ENCODE measurements at places on chromosomes 13 and 19.

DNA sequence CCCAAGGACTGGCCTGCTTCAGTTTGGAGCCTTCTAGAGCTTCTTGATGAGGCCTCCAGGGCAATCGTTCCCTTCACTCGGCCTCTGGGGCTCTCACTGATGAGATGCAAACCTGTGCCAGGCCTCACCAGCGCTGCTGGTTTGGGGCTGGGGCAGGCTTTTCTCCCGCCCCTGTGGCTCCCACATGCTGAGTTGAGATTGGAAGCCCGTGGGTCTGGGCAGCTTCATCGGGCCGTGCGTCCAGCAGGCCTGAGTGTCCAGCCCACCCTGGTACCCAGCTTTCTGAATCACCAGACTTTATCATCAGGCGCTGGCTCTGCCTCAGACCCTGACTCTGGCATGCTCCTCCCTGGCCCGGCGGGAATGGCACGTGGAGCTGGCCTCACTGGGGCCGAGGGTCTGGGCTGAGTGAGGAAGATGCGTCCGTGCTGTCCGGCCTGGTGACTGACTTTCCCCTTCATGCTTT, 4.3 kb downstream of the CALM3 start:
- DNase-seq, result peak; percentile 76

DNA sequence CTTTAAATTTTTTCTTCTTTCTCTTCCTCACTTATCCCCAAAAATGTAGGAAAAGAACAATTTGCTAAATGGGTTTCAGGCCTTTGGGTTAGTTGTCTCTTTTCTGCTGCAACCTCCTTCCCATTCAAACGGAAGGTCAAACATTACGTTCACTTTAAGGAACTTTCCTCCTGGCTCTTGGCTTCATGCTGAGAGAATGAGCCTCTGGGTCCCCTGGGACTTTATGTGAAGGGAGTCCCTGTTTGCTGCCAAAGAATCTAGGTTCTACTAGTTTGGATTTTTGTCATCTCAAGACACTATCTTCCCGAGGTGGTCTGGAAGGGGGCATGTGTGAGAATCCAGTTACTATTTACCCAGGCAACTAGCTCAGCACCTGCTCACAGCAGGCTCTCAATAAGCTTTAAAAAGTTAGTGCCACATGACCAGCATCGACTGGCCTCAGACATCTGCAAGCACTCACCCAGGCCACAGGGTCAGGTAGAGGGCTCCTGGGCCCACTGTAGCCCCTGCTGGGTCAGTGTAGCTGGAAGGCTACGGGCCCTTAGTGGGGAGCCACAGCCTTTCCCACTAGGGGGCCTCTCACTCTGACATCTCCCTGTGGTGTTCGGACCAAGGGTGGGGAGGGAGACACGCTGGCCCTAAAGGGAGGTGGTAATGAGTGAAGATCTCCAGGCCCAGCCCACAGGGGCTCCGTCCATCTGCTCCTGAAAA, 40.5 kb downstream of the FAM124A start:
- DNase-seq, result no peak

GRCh38 chr19:37506387-37507166, at the start of gene ZNF793:
ZNF793 (plus strand) TSS chr19:37506939; CDS start chr19:37523440, 16,501 bp downstream.
- peak; percentile 85 for DNase-seq

- DNase-seq, result no peak
Observed at GRCh38 chr13:98525456-98526181, 51.3 kb downstream of the STK24 start.

DNA sequence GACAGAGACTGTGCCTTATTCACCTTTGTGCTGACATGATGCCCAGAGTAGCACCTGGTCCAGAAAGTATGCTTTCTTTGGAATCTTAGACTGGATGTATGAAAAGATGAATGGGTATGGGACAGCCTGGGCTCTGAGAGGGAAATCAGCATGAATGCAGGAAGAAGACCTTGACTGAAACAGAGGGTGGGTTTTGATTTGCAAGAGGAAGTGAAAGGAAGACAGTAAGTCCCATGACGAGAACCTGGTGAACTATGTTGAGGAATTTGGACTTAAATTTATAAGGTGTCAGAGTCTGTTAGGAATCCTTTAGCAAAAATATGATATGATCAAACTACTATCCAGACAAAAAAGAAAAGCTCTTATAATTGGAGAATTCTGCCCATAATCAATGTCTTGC, 301.9 kb downstream of the SPRY2 start:
- no peak for DNase-seq

- DNase-seq, result no peak
Observed at GRCh38 chr13:63517371-63517770, 2101.7 kb upstream of the PCDH20 start.

DNA sequence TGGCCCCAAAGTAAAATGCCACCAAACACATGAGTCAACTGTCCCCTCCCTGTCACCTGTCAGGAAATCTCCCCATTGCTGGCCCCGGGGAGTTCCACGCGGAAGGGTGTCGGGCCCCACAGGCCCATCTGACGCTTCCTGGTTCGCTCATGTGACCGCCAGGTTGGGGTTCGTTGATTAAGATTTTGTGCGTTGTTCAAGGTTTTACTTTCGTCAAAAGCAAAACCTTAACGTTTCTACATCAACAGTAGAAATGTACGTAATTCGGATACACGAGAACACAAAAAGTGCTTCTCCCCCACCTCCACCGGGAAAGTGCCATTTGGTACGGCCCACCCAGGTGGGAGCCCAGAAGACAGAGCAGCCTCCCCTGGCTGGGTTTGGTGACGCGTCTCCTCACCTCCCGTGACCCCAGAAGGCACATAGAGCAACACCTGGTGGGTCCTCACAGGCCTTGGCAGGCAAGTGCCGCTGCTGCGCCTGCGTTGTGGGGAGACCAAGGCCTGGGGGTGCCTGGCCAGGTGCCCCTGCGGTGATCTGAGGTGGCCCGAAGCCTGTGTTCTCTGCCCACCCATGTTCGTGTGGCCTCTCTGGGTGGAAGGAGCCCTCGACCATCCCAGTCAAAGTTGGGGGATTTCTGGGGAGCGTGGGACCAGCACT, 161.6 kb downstream of the KDM4B start:
- no peak for DNase-seq

GRCh38 chr13:112186091-112186490, 119.1 kb downstream of the SOX1 start:
- peak; percentile 29 for DNase-seq

DNA sequence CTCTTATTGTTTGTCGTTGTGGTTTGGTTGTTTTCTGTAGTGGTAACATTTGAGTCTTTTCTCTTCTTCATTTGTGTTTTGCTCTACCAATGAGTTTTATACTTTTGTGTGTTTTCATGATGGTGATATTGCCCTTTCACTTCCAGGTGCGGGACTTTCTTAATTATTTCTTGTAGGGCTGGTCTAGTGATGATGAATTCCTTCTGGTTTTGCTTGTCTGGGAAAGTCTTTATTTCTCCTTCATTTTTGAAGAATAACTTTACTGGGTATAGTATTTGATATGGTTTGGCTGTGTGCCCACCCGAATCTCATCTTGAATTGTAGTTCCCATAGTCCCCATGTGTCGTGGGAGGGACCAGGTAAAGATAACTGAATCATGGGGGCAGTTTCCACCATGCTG, 6.8 kb upstream of the CLEC4M start:
- DNase-seq, result no peak

- no peak for DNase-seq
Observed at GRCh38 chr13:113491982-113492381, 1.5 kb upstream of the DCUN1D2 start.

DNA sequence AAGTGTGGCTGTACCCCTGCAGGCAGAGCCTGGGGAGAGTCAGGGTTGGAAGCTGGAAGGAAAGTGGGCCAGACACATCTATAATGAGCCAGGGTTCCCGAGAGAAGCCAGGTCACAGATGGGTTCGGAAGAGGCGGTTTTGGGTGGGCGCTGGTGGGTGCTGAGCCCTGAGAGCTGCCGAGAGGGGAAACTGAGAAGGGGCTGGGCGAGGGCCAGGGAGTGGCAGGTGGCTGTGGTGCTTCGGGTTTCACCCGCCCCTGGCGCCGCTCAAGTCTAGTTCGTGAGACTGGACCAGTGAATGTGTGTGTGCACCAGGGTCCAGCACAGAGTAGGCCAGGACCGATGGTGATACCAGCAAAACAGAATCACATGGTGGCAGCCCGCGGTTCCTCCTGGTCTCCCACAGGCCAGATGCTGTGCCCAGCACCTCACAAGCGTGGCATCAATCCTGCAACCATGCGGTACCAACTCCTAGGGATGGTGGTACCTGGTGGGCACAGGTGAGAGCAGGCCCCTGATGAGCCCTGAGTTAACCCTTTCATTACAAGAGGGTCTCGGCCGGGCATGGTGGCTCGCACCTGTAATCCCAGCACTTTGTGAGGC, 1.8 kb upstream of the LRRC4B start:
- no peak for DNase-seq

DNA sequence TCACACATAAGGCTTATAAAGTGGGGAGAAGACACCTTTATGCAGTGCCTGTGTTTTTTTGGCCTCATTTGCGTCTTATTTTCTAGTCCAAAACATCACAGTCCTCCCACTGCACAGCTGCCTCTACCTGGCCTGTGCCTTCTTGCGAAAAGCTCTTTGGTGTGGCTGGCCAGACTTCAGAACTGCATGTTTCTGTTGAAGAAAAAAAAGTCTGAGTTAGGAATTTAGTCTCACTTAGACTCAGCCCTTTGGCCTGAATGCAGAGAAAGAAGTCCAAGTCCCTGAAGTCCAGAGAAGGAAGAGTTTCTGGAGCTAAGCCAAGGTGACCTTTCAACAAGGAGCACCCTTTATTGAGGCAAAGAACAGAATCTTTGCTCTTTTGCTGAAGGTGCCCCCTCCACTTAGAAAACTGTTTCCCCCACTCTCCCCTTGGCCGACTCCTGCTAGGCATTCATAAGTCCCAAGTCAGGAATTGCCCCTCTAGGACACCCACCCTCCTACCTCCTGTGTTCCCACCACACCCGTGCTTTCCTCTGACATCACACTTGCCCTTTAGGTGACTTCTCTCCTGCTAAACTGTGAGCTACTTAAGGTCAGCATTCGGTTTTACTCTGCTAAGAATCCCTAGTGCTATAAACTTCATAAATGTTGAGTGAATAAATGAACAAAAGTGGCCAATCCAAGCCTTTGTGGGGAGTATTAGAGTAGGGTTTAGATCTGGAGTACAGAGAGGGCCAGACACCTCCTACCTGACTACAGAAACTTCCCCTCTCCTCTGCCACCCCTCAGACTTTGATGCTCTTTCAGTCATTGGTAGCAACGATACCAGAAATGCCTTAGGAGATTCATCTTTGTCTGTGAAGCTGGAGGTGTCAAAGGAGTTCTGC, 226.8 kb downstream of the LACC1 start:
- no peak for DNase-seq

- DNase-seq, result peak; percentile 84
Observed at GRCh38 chr19:6740589-6741343, 1.3 kb downstream of the TRIP10 start.

DNA sequence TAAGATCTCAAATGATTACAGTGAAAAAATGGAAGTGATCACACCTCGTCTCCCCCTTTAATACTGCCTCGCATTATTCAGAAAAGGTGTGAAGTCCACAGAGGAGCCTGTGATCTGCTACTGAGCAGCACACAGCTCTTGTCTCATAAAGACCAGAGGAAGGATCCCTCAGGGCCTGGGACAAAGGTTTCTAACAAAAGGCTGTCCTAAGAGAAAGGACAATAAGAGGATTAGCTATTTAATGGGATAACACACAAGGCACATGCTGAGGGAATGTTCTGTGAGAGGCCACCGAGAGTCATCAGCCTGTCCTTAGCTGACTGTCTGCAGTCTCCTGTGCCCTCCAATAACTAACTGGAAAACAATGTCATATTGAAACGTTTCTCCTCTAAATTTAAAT, 26.7 kb downstream of the EBPL start:
- no peak for DNase-seq

DNA sequence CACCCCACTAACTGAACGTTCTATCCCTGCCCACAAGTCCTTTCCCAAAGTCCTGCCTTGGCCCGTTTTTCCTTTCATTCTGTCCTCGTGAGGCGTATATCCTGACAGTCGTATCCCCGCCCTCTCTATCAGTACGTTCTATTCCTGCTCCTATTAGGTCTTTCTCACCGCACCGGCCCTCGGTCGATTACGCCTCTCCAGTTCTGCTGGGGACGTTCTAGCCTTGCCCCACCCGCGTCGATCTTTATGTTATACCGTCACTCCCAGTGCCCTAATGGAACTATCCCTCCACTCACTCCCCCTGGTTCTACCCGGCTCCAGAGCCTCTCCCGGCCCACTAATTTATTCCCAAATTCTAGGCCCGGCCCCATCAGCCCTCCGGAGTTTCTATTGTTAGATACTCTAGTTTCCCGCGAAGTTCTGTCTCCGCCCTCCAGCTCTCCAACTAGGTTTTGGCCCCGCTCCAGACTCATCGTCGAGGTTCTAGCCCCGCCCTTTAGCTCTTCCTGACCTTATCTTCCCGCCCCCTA, 2.0 kb downstream of the PLAUR start:
- no peak for DNase-seq

- no peak for DNase-seq
Observed at GRCh38 chr13:46663206-46664037, 110.5 kb downstream of the LRCH1 start.

DNA sequence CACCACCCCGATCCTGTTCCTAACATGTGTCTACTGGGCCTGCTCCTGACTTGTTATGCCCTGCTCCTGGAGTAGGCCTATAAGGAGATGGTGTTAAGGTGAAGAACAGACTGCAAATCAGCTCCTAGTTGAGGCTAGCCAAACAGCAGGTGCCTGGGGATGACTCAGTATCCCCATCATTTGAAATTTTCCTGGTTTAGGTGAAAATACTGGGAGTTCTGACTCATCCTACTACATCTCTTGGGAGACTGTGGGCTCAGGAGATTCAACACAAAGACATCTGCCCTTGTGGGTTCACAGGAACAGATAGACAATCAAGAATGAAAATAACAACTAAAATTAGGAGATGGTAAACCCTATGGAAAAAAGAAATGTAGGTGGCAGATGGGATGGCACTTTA, 41.2 kb downstream of the BRD4 start:
- no peak for DNase-seq

GRCh38 chr13:80363890-80364503, 23.1 kb upstream of the SPRY2 start:
- DNase-seq, result no peak

- peak; percentile 95 for DNase-seq
Observed at GRCh38 chr19:11142528-11143171, 12.9 kb downstream of the SPC24 start.

DNA sequence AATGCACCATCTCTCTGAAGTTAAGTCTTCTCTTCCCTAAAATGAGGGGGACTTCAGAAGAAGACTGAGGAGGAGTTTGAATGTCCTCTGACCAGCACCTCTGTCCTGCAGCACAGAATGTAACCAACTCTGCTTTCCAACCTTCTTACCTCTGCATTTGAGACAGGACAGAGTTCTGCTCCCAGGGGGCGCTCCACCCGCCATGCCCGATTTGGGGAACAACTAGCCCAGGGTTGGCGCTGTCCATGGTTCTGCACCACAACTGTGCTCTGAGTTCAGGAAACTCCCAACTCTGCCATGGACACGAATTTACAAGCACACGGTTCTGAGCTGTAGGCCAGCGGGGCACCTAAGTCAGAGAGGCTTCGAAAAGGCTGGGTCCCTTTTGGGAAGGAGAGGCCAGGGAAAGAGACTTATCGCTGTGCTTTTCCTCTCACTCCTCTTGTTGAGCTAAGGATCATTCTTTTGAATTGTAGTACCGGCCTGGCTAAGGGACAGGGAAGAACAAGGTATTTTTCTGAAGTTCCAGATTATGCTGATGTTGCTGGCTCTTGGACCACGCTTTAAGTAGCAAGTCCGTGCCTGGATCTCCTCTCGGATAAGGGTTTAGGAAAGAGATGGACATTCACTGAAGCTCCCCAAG, 22.2 kb downstream of the SIGLEC5 start:
- no peak for DNase-seq
